Mammary epithelial cell (primary cell): ENCODE measurements at places on chromosomes 5 and 9. TPM values are rescaled to one million over a fixed set of nuclear protein-coding genes. Genes with fewer than 3 reads are reported as not detected.

The IL31RA gene
- 0.50 TPM for total RNA-seq

The SOWAHA gene
- not detected in 2 replicates for total RNA-seq

The DIAPH1 gene
- 52.0 TPM for total RNA-seq

The SLC34A1 gene
- total RNA-seq: 0.09 TPM in 1 of 2 replicates, not detected in the other

The SLC25A2 gene
- total RNA-seq: 0.17 TPM

The SLC36A3 gene
- not detected in 2 replicates for total RNA-seq

DNA sequence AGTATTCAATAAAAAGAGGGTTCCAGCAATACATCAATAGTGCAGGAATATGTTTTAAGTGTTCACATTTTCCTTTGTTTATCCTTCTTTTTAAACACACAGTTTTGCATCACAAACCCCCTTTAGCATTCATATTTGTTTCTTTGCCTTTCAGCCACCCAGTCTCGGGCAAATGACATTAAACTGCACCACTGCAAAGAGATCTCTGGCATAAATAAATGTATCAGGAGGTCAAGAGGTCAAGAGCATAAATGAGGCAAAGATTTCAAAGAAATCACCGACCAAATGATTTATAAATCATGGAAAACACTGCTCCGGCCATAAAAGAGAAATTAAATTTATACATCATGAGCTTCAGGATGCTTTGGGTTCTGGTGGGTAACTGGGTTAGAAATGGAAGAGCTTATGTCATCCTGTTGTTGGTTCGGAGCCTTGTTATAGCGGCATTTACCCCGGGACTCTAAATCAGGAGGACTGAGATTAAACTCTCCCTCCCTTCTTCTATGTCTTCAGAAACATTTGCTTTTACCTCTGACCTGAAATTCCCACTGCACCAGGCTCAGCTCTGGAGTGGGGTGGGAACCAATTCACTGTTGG, 449.6 kb upstream of the CLINT1 start:
- no peak for DNase-seq

GRCh38 chr9:4101667-4102066, 198.2 kb downstream of the GLIS3 start:
- DNase-seq: no peak

DNA sequence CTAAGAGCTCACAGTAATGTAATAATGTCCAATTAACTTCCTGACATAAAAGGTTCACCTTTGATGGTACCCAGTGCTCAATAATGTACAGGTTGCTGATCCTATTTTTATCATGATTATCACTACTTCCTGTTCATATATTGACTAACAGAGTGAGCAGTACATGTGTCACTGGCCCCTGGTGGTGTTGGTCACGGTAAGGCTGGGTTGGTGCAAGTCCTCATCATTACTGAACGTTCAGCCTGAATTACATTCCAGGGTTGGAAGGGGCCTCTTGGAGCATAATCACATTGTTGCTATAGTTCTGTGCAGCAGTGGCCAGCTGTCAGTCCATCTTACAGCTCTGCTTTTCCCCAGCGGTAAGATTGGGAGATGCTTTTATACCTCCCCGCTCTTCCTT, 24.2 kb upstream of the CKMT2 start:
- DNase-seq: peak; percentile 36

DNA sequence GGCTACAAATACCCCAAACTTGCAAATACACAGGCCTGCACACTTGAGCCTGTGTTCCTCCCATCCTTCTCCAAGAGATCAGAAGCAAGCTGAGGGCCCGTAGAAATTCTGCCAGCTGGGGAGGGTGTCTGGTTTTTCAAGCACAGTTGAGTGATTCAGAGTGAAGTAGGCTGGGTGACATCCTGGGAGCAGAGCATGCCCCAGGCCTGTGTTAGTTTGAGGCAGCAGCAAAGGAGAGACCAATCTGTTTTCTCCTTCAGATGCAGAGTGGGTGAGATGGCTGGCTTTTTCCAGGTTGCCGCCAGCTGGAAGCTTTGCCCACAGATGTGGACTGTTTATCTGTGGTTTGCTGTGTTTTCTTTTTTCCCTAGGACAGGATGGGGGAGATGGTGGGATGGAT, 63.1 kb downstream of the RCL1 start:
- DNase-seq: peak; percentile 25

GRCh38 chr9:34505370-34506120, 17.2 kb downstream of the ENHO start:
- no peak for DNase-seq

- no peak for DNase-seq
Measured at GRCh38 chr5:180852495-180852894, 8.6 kb downstream of the ZFP62 start.

- no peak for DNase-seq
Measured at GRCh38 chr5:179916523-179916922, 8.8 kb upstream of the TBC1D9B start.

- DNase-seq: peak; percentile 72
Measured at GRCh38 chr9:75170898-75171360, 82.6 kb downstream of the OSTF1 start.

- DNase-seq: no peak
Measured at GRCh38 chr5:162227075-162227474, 159.5 kb downstream of the GABRG2 start.

- no peak for DNase-seq
Measured at GRCh38 chr5:172245703-172246125, 37.9 kb downstream of the UBTD2 start.

DNA sequence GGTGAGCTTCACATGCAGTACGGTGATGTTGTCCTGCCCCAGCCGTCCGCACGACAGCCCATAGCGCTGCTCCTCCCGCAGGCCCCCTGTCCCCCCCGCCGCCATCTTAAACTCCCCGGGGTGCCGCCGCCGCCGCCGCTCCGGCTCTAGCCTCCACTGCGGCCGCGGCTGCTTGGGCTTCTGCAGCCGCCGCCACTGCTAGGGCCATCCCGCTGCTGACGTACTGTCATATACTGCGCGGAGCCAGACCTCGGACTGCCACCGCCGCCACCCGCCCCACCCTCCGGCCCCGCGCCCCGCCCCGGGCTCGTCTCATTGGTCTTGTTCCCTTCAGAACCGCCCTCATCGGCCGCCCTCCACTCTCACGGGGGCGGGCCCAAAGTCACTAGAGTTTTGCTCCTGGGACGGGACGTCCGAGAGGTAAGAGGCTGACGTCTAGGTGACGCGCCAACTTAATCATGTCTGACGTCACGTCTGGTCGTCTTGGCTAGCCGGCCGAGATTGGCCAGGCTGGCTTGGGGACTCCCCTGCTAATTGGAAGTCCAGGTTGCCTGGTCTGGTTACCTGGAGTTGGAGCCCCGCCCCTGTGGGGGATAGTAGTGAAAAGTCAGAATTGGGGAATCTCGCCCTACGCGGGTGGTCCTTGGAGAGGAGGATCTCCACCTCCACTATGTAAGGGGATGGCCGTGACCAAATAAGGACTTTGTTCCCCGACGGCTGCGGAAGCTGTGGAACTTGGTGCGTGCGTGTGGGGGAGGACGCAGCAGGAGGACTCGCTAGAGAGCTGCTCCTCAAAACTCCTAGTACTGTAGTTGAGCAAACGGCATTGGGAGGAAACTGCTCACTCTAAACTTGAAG, at the start of gene ELL2:
ELL2 (minus strand) TSS at position 235 of the 858 bp plus-strand sequence; CDS start at position 105, 130 bp downstream.
- DNase-seq: peak; percentile 100

DNA sequence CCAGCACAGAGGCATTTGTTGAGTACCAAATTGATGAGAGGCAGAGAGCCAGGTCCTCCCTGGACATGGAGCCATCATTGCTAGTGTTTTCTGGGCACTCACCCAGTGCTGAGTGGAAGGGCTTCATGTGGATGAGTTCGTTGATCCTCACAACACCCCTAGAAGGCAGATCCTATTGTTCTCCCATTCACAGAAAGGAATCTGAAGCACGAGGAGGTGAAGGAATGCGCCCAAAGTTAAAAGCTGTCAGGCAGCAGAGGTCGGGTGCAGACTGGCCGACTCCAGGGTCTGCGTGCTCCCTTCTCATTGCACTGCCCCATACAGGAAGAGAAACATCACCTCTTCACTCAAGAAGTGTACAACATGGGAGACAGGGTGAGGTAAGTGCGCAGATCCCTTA, 153.5 kb upstream of the TNPO1 start:
- DNase-seq: no peak
